A673 (cell line): ENCODE measurements at places on chromosomes 5 and 9.

GRCh38 chr5:116736671-116737070 is 162.0 kb upstream of the SEMA6A start:
- no peak for DNase-seq

GRCh38 chr9:127140842-127141675 is 18.6 kb upstream of the ANGPTL2 start:
- DNase-seq, result no peak

DNA sequence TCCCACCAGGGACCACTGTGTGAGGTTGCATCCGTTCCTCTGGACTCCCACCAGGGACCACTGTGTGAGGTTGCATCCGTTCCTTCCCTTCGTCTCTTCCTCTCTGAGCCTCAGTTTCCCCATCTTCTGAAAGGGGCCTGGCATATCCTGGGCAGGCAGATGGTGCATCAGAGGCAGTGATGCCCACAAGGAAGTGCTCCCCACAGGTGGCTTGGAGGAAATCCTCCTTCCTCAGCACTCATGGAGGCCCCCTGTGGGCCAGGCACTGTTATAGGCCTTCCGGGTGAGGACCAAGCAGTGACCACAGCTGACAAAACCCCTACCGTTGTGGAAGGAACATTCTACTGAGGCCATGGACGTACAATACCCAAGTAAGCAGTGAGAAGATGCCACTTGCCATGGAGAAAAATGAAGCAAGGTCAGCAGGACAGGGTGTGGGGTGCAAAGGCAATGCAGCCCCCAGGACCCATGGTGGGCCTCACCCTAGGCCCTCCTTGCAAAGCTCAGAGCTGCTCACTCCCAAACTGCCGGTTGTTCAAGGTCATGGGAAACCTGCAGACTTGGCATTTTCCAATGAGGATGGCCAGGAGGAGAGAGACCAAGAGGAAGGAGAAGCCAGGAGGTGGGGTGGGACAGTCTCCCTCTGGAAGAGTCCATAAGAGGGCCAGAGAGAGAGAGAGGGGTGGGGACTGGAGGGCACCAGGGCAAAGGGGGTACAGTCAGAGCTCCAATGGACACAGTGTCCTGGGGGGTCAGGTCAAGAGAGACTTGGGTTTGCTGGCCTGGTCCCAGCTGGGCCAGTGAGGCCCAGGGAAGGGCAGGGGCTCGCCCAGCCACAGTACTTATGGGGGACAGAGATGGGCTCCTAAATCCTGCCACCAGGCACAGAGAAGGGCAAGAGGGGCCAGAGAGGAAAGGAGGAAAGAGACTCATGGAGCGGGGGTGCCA is 51.1 kb downstream of the C9orf50 start:
- peak; percentile 38 for DNase-seq

DNA sequence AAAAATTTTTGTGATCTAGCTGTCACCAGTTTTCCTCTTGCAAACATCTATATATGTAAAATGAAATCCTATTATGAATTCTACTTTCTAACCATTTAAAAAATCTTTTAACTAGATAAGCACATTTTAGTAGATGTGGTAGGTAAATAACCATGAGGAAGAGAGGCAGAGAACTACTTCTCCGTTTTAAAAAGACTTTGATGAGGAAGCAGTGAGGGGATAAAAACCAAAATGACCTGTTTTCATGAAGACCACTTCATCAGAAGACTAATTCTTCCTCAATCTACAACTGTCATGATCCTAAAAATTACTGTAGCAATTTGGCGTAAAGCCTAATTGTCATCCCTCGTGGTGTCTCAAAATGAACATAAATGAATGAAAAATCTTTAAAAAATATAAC is 15.7 kb upstream of the ERBIN start:
- DNase-seq, result no peak

- no peak for DNase-seq
Observed at GRCh38 chr5:114467171-114467570, 105.3 kb downstream of the KCNN2 start.

DNA sequence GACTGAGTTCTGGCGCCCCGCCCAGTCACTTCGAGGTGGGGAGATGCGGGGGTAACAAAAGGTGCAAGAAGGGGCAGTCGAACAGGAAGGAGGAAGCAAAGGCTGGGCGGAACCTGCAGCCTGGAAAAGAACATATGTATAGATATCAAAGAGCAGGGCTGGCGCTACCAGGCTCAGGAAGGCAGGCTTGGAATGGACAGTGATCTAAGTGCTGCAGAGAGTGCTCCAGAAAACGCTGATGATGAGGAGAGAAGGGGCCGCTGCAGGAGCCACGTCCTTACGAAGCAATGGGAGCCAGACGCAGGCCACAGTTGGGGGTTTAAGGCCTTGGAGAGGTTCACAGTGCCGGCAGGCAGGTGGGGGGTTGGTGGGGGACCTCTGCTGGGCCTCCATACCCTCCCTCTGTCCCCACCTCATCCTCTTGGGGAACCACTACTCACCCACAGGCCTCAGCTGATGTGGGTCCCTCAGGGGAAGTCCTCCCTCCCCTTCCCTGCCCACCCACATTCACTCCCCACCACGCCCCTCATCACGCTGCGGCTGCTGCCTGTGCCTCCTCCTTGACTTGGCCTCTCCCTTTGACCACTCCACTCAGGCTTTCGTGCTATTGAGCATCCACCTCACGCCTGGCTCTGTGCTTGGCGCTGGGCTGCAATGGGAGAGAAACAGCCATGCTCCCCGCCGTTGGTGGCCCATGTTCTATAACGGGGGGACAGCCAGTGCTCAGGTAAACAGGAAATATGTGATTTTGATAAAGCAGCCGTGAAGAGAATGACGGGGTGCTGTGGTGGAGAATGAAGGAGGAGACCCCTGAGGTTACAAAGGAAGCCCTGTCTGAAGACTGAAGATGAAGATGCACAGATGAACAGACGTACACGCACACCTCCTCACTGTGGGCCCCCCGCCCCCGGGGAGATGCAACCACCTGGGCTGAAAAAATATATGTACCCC is 40.5 kb upstream of the RPL26L1 start:
- no peak for DNase-seq

DNA sequence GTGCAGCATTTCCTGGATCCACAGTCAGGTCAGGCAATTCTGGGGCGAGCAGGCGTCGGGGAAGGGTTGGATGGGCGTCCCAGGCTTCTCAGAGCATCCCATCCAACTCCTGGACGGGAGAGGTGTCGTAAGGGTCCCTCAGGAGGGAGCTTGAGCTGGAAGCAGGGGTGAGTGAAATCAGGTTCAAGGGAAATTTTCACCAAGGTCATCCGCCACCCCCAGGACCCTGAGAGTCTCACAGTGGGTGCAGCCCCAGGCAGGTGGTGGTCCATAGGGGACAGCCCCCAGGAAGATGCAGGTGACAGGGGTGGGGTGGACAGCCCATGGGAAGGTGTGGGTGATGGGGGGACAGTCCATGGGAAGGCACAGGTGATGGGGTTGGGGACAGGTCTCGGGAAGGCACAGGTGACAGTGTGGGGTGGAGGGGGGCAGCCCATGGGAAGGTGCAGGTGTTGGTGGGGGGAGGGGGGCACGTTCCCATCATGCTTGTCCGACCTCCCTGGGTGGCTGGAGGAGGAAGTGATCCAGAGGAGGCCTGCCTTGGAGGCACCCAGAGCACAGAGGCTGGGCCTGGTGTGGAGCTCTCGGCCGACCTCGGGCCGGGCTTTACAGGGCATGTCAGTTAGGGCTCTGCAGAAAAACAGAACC is 48.9 kb downstream of the AHRR start:
- no peak for DNase-seq

DNA sequence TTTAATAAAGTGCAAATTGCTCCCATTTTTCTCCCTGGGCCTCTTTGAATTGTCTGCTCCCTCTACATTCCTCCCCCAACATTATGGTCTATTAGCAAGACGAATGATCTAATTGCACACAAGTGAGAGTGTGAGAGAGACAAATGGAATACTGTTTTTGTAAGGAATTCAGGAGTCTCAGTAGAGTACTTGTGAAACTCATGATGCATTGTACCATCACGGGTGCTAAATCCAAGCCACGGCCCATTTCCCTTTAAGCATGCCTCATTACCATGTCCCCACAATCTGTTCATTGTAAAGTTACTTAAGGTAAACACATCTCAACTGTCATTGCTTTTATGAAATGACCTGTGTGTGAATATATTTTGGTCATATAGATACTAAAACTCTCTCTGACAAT is 62.8 kb downstream of the CD180 start:
- no peak for DNase-seq

GRCh38 chr5:179558932-179559283 is 8.6 kb downstream of the RUFY1 start:
- DNase-seq, result peak; percentile 52

GRCh38 chr9:108395421-108395820 is 460.4 kb downstream of the ACTL7B start:
- DNase-seq, result no peak

GRCh38 chr5:125257997-125258396 is 511.6 kb upstream of the ZNF608 start:
- DNase-seq, result no peak

GRCh38 chr5:34811706-34812105 is 27.3 kb upstream of the TTC23L start:
- no peak for DNase-seq

DNA sequence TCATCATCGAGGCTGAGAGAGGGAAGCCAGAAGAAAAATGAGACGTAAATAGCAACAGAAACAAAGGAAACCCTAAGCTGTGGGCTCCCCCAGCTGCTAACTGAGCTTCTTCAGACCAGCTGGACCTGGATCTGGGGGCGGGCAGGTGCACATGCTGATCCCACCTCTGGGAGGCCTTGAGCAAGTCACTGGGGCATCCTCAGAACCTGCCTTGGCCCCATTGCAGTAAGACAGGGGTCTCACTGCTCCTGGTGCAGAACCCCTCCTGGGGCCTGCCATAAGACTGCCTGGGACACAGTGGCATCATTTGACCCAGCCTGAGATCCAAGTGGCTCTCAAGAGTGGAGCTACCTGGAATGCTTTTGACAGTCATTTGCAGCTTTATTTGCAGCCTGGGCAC is 77.4 kb downstream of the PHF2 start:
- no peak for DNase-seq

- no peak for DNase-seq
Observed at GRCh38 chr5:133253070-133253469, 201.3 kb downstream of the HSPA4 start.

- no peak for DNase-seq
Observed at GRCh38 chr5:10045376-10045775, 204.3 kb downstream of the ATPSCKMT start.

GRCh38 chr9:120156376-120156775 is 423.6 kb downstream of the CDK5RAP2 start:
- peak; percentile 8 for DNase-seq

DNA sequence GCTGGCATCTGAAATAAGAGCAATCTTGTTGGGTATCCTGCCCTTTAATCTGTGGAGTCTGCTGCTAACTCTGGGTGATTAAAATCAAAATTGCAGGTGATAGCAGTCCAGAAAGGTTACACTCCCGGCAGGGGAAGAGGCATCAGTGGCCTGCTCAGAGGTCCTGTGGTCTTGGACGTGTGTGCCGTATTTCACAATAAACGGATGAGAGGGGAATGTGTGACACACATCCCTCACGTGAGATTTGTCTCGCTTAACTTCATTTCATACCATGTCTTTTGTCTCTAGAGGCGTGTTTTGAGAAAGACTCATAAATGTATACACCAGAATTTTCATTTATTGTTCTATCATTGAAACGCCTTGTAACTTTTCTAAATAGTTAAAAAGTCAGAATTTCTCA is 36.6 kb downstream of the FAM240B start:
- no peak for DNase-seq

- no peak for DNase-seq
Observed at GRCh38 chr5:95332158-95332557, 47.3 kb upstream of the MCTP1 start.

DNA sequence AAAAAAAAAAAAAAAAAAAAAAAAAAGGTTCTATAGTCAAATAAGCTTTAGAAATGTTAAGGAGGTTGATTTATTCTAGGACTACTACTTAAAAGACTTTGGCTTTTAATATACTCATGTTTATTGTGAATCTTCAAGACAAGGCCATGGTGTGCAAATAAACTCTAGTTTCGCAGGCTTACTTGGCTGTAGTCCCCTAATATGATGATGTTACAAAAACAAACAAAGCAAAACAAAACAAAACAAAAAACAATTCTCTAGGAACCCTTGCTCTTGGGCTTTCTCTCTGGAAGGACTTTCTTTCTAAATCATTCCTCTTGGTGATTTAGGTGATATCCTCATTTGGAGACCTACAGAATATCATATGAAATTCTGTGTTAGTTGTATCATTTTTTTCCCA is 172.0 kb downstream of the GDNF start:
- DNase-seq, result no peak

DNA sequence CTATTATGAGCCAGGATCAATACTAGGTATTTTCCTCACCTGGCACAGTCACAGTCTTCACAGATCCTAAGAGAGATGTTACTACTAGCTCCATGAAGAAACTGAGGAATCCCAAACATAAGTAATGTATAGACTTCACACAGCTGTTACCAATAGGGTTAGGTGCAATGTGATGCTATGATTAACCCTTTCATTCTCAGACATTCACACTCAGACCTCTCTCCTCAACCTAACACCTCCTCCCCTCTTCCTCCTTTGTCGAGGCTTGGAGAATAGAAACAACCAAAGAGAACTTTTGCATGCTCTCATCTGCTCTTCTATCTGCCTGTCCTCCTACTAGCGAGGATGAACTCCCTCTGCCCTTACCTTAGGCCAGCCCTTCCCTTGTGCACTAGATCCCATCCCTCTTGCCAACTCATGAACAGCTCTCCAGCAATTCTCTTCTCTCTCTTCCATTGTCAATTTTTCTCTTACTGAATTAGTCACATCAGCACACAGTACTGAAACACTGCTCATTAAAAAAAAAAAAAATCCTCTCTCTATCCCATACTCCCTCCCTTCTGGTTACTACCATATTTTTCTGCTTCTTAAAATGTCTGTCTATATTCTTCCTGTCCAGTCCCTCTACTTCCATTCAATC is 47.7 kb downstream of the MAPKAP1 start:
- DNase-seq, result no peak

DNA sequence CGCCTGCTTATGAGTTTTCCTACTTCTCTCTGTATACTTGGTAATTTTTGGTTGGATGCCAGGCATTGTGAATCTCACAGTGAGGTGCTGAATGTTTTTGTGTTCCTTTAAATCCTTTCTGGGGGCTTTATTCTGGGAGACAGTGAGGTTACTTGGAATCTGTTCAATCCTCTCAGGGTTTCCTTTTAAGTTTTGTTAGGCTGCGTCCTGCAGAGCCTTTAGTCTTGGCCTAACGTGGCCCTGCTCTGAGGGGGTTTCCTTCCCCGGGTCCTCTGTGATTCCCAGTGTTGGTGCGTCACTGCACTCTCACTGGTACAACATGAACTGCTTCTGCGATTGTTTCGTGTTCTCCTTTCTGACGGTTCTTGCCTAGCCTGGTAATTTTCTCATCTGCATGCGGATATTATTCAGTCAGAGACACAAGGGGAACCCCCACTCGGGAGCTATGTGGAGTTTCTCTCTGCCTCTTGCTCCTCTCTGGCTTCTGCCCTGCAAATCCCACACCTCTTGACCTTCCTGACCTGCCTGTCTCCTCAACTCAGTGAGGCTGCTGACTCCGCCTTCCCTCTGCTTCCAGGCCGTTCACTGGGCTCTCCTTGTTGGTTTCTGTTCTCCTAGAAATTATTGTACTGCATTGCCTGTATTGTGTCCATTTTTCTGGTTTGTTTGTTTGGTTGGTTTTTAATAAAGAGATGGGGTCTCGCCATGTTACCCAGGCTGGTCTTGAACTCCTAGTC is 128.1 kb downstream of the DAB2IP start:
- peak; percentile 21 for DNase-seq

GRCh38 chr5:34038390-34038789 is 4.6 kb downstream of the C1QTNF3 start:
- DNase-seq, result no peak

GRCh38 chr9:114373960-114374730 is 13.6 kb downstream of the AKNA start:
- DNase-seq, result no peak

GRCh38 chr5:58411372-58411771 is 48.5 kb downstream of the PLK2 start:
- DNase-seq, result no peak
